ENCODE measurements at places on chromosomes 2 and 18.

GRCh38 chr18:70462078-70462439, 173.2 kb downstream of the SOCS6 start:
- DNase-seq = no peak

- no peak for DNase-seq
Observed at GRCh38 chr2:43005245-43005974, 213.0 kb upstream of the HAAO start.

DNA sequence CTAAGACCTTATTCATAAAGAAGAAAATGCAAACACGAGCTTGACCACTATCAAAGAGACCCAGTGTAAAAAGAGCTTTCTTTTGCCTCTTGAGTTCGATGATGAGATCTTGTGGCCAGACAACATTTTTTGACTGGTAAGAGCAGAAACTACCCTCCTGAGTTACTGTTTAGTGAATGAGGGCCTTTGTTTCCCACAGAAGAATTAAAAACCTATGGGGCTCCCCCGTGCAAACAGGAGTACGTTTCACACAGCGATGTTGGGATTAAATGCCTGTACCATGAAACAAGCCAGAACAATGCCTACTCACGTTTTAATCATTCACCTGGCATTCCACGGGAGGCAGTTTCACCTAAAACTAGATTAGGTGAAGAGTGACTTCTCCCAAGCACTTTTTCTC, 36.0 kb downstream of the MYCN start:
- DNase-seq = no peak

GRCh38 chr2:186328838-186329237, 157.2 kb upstream of the ZC3H15 start:
- no peak for DNase-seq

GRCh38 chr2:14826518-14826917, 194.0 kb downstream of the LRATD1 start:
- no peak for DNase-seq

DNA sequence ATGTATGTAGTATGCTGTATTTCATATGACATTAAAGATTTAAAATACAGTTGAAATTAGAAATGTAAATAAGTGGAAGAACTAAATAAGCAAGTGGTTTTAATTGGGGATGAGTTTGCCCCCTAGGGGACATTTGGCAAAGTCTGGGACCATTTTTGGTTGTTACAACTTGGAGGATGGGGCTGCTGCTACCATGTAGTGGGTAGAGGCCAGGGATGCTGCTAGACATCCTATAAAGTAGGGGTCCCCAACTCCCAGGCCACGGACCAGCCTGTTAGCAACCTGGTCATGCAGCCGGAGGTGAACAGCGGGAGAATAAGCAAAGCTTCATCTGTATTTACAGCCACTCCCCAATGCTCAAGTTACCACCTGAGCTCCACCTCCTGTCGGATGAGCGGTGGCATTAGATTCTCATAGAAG, 27.9 kb upstream of the ASNSD1 start:
- DNase-seq = no peak

GRCh38 chr2:184589261-184589660, 9.1 kb upstream of the ZNF804A start:
- DNase-seq = no peak

DNA sequence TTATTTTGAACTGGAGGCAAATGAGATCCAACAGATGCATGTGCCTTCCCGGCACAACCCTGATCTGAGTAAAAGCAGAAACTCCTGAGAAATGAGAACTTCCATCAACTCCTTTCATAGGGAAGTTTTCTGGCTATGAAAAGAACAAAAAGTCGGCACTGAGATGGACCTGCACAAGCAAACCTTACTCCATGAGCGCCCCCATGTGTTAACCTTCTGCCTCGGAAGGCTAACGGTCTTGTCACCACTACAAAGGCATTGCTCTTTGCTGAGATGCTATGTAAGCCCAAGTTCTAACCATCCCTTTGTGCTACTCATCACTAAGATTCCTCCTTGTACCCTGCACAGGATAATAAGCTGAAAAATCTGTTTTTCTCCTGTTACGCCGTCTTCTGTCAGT, 57.3 kb upstream of the SULT1C3 start:
- no peak for DNase-seq

DNA sequence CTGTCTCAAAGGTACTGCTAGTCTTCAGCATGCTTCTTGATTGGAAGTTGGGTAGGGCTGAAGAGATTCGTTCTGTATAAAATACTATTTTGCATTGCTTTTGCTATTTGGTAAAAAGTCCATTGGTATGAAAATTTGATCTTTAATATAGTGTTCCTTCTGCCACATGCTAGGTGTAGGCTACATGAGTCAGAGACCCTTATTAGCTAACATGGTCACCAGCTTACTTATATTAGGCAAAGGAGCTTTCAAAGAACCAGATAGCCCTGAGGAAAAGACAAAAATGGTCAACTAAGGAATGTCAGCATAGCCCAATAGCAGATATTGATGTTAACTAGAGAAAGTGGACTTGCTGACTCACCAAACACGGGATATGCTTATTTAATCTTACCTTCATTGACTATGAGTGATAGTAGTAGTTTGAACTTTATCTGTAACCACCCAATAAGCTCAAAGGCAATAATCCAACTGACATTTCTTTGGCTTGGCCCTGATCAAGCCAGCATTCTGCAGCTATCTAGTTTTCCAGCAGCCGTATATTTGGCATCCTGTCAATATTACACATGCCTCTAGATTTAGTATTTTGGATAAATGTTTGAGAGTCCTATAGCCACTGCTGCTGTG, 110.0 kb downstream of the TPGS2 start:
- no peak for DNase-seq
